Mesendoderm (in vitro differentiated cells): ENCODE measurements at places on chromosomes 2 and 18.

DNA sequence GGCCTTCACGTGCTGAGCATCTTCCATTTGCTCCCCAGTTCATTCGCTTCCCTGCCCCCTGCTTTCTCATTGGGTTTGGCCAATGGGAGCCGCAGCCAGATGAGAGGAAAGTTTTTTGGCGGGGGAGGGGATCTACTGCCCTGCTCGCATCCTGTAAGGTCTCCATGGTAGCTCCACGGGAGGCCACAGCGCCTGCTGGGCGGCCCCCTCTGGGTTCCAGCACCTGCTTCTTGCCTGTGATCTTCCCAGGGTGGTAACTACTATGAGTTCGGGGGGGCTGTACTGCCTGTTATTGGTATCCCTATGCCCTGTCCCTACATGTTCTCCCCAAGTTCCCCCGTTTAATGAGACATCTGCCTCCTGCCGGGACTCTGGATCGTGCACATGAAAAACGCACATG, 57.2 kb downstream of the INPP5D start:
- no peak for DNase-seq

- no peak for DNase-seq
Measured at GRCh38 chr2:86372133-86372532, 34.7 kb upstream of the REEP1 start.

- no peak for DNase-seq
Measured at GRCh38 chr18:45871431-45872084, 46.1 kb downstream of the SIGLEC15 start.

GRCh38 chr2:11554399-11554716, 20.5 kb downstream of the GREB1 start:
- no peak for DNase-seq

GRCh38 chr2:187024739-187025138, 175.8 kb upstream of the ZSWIM2 start:
- no peak for DNase-seq

DNA sequence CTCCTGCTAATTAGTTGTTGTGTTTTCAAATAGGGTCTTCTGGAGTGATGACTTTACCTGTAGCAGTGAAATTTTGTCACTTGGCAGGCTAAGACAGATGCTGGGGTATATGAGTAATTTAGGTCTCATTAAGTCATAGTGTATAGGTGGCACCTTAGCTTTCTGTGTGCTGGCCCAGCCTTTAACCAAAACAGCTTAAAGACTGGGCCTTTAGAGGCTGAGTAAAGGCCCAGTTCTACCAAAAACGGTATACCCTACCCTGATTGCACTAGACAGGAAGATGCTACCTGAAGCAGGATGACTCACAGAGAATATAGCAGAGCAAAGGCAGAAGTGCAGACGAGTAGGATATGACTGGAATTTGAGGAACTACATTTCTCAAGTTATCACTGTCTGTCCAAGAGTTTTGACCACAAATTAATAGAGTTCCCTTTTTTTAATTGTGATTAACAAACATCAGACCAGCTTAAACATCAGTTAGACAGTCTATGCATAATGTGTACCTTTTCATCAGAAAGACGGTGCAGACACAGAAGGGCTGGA, 337.9 kb upstream of the SALL3 start:
- DNase-seq: no peak

DNA sequence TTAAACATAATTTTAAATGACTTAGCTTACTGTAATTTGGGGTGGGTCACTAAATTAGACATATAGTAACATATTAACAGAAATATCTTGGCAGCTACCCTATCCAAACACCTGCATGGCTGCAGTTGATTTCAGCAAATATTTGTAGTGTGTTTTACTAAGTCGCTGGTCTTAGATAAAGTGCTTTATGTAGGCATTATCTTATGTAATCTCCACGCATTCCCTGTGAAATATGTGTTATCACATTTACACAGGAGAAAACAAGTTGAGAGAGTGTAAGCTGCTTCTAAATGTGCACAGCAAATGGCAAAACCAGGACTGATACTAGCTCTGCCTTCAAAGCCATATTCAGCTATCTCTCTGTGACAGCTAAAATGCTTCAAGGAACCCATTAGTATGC, 72.0 kb downstream of the NYAP2 start:
- DNase-seq: no peak

DNA sequence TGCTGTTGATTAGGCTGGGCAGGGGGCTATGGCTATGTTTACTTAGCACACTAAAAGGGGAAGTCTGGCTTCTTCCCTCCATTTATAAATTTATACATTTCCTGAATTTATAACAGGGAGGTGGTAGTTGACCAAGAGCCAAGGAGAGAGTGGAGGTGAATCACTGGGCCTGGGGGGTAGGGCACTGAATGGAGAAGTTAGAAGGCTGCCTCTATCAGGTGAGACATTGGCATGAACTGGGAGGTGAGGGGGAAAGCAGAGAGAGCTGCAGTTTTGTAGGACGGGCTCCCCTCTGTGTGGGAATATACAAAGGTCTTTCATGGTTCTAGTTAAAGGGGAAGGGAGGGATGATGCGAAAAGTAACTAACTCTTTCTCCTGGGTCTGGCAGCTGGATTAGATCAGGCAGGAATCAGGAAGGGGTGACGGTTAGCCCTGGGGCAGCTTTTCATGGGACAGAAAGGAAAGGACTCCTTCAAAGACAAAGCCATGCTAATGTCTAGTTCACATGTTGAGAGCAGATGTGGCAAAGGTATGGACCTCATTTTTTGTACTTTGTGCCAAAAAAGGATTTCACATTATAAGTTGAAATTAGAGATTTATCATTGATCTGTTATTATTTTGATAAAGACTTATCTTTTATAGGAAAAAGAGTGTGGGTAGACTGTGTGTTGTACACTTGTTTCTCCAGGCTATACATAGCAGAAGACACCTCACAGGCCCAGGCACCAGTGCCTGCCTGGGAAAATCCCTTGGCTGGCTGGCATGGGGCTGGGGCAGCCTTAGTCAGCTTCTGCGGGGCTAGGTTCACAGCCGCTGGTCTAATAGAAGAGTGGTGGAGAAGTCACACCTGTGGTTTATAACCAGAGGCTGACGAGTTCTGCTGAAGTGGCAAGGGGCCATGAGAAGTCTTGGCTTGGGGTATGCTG, 158.7 kb downstream of the CLIP4 start:
- DNase-seq: peak; percentile 29

DNA sequence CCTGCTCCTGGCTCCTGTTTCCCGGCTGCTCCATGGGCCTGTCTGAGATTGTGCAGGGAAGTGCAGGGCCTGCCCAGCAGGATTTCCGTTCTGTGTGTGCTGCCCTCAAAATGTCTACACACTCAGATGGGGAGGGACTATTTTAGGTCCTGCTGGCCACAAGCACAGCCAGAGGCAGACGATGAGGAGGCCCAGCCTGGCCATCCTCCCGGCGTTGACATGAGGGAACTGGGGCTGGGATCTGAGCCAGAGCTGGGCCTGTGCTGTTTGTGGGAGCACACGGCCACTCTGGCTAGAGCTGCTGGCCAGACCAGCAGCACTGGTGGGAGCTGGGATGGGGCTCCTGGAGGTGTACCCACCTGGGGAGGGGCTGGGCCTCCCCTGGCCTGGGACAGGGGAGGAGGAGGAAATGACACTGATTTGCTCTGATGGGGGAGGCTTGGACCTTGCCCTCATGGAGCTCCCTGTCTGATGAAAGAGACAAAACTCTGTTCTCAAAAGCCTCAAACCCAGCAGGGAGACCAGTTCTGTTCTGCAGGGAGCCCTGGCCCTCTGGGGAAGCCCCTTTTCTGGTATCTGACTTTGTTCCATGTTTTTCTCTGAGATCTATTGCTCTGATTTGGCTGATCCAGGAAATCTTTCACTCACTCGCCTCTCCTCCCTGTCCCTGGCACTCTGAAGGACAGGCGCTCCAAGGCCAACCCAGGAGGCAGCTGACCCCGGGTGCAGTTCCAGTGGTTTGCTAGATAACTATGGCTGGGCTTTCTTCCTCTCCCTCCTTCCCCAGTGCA, 161.8 kb downstream of the DYSF start:
- no peak for DNase-seq

DNA sequence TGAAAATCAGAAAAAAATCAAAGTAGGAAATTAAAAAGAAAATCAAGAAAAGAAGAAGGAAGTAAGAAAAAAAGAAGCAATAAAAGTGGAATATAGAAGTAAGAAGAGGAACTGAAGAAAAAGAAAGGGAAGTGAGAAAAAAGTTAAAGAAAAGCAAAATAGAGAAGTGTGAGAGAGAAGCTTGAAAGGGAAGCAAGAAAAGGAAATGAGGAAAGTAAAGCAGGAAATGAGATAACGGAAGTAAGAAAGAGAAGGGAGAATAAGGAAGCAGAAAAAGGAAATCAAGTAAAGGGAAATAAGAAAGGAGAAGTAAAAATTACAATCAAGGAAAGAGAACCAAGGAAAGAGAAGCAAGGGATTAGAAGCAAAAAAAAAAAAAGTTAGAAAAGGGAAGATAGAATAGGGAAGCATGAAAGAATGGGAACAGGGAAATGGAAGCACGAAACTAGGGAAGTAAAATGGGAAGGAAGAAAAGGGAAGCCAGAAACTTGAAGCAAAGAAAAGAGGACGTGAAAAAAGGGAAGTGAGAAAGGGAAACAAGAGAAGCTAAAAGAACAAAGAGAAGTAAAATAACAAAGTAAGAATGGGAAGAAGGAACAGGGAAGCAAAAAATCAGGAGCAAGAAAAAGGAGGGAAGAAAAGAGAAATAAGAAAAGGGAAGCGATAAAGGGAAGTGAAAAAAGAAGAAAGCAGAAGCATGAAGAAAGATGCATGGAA, 243.3 kb upstream of the NCKAP5 start:
- no peak for DNase-seq

GRCh38 chr2:164879901-164880535, 38.4 kb upstream of the COBLL1 start:
- no peak for DNase-seq

DNA sequence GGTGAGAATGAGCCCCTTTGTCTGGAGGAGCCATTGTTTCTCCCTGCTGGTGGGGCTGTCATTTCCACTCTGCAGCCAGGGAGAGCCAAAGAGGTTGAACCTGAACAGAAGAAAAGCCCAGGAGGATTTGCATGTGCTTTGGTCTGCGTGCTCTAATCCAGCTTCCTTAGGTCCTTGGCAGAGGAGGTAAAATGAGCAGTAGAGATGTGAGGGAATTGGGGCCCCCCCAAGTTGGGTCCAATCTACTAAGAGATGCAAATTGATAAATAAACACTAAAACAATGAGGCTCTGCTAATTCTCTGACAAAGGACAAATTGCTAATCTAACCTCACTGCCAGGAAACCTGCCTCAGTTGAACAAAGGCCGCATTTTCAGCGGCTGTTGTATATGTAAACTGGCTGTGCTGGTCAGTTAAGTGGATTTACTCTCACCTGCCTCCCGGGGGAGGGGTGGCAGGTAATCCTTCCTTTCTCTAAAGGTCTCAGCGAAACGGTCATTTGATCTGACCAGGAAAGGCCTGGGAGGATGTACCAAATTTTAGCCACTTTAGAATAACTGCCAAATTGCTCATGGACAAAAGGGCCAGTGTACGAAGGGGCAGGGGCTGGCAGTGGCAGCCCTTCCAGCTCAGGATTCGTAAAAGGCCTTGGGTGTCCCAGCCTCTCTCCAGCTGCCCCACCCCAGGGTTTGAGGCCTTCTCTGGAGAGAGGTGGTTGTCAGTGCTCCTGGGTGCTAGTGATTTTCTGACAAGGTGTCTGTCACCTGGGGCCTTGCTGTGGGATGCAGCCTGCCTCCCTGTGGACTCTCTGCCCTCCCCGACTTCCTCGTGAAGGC, 193.6 kb downstream of the MIB1 start:
- DNase-seq: peak; percentile 93

DNA sequence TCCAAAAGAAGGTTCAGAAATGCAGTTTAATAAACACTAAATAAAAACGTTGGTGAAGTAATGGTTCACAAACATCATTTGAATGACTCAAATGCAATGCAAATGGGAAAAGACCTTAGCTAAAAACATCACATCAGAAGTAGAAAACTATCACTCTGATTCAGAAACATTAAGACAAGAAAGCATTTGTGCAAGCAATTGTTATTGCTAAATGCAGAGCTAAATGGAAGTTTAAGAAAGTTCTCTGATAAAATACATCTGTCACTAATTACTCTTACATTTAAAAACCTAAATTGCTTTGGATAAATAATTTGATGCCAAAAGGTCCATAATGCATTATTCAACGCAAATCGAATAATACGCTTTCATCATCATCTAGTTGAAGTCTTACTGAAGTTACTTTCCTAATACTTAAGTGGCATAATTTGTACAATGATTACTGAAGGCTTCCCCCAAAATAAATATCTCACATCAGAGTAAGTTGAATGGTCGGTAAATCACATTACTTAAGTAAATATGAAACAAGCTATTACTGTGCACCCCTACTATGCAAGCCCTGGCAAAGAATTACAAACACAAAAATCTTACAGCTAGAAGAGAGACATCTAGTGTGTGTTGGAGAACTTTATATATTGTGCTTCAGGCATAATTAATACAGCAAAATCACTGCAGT, 105.7 kb upstream of the KCTD1 start:
- no peak for DNase-seq

GRCh38 chr2:57893786-57894185, 152.8 kb upstream of the VRK2 start:
- DNase-seq: peak; percentile 19

- no peak for DNase-seq
Measured at GRCh38 chr2:237888389-237888788, 29.0 kb downstream of the RAMP1 start.

DNA sequence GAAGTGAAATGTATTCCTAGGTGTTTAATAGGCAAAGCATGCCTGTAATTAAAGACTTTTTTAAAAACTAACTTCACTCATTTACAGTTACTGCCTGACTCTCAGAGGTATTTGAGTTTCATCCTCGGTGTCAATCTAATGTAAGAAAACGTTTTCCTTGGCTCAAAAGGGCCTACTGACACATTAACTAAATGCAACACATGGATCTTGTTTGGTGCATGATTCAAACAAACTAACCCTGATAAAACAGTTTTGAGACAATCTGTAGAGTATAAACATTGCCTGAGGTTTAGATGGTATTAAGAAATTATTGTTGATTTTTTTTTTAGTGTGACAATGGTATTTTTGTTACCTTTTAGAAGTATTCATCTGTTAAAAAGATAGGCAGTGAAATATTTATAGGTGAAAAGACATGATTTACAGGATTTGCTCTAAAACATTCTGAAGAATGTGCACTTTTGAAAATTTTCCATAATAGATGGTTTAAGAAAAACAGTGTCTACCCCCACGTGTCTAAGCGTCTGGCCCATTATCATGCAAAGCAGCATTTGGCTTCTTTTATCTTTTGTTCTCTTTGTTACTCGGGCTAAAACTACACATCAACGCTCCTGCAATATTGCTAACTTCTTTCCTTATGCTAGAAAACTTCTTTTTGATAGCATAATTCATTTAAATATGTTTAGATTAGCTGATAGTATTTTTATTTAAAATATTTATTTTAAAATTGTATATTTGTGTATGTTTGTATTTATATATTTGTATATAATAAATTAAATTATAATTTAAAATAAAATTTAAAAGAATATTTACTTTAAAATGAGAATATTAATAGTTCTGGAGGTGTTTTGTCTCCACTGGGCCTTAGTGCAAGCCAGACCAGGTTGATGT, 160.2 kb upstream of the NDUFV2 start:
- DNase-seq: no peak

GRCh38 chr2:1594373-1595171, 149.7 kb downstream of the PXDN start:
- no peak for DNase-seq
